Colonic mucosa (tissue), 4 donors: ENCODE measurements at places on chromosomes 11 and 22.

- DNase-seq, result no peak
Observed at GRCh38 chr22:44352378-44353035, 39.8 kb upstream of the SHISAL1 start.

GRCh38 chr11:29214833-29215232, 802.0 kb downstream of the KCNA4 start:
- DNase-seq, result no peak

DNA sequence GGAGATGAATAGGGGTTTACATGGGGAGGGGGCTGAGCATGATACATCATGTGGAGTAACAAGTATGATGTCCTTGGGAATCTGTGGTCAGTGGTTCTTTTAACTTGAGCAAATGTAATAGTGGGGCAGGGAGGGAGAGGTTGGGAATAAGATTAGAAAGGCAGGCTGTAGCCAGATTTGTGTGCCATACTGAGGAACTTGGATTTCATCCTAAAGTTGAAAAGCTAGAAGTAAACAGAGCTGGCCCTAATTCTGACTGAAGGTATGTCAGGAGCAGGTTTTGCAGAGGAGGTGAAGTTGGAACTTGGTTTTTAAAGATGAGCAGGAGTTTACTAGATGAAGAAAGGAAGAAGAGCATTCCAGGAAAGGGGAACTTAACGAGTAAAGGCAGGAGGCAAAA, 108.3 kb upstream of the RRM1 start:
- no peak for DNase-seq

DNA sequence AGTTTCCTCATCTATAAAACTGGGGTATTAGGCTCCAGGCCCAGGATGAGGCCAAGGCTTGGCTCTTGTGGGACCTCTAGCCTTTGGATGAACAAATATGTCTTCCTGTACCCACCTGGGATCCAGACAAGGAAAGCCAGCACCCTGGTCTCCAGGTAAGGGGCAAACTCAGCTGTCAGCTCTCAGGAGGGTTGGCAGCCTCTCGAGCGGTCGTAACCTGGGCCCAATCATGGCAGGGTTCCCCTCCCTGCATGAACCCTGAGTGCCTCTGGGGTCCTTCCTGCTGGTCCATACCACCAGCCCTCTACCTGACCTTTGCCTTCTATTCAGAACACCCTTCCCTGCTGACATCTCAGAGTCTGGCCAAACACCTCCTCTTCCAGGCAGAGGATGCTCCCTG, 19.6 kb downstream of the SLC22A12 start:
- DNase-seq, result no peak

- no peak for DNase-seq
Observed at GRCh38 chr11:12362857-12363256, 14.5 kb upstream of the PARVA start.

DNA sequence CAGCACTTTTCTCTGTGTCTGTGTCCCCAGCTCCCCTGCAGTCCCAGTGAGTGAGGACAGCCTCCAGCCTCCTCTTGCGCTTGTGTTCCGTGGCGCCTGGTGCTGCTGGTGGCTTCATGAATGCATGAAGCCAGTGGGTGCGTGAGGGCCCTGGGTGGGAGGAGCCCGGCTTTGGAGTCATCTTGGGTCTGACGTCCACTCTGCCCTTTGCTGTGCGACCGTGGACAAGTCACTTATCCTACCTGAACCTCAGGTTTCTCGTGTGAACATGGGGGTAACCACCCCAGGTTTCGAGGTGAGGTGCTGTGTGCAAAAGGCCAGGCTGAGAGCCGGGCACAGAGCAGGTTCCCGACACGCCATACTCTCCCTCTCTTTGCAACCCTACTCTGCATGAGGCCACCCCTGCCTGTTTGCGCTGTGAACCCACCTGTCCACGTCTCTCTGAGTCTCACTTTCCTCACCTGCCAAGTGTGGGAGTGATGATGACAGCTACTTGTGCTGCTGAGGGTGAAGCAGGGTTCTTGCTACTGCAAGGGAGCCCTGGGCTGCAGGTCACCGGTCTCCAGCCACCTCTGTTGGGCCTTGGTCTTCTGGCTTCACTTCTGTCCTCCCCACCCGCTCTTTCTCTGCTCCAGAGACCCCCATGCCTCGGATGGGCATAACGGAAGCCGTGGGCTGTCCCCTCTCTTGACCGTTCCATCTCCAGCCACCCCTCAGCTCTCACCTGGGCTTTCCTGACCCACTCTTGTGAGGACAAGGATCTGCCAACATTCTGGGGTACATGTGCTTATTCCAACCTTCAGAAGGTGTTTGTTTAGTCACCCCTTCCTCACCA, 537.6 kb downstream of the TBC1D22A start:
- DNase-seq, result no peak
